ENCODE measurements at places on chromosomes 5 and 9.

DNA sequence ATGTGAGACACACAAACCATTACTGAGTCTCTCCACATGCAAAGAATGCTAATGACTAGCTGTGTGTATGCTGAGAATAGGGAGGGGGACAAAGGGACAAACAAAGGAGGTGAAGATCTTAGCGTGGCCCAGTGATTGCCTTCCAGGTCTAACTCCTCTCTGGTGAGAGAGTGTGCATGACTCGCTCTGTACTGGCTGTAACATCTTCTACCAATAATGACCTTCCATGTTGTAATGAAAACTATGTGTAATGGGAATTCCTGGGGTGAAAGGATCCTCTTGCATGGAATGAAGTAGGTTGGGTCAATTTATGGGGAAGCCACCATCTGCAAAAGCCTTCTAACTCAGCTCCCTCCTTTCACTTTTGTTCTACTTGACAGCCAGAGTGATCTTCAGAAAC, 24.4 kb upstream of the GPR151 start:
- no peak for DNase-seq

GRCh38 chr5:109580225-109580624, 109.5 kb upstream of the MAN2A1 start:
- no peak for DNase-seq

- no peak for DNase-seq
These were observed 32.2 kb upstream of the KCNIP1 start for GRCh38 chr5:170471551-170472178.

DNA sequence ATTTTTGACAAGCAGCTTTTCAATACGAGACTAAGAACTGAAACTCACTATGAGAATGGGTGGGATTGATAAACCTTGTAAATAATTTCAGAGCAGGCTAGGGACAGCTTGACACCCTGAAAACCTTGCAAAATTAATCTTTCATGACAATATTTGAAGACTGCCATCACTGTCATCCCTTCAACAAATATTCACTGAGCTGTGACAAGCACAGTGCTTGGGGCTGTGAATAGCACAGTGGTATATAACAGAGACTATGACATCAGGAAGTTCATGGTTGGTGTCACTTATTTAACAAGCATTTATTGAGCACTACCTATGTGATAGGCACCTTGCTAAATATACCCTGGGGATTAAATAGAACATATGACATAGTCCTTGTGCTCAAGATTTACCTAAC, 741.0 kb upstream of the RIOK2 start:
- DNase-seq, result peak; percentile 23
